ENCODE measurements at places on chromosomes 5 and 9. TPM values are rescaled to one million over a fixed set of nuclear protein-coding genes. Genes with fewer than 3 reads are reported as not detected.

The ASPN gene
- not detected for total RNA-seq

The EPB41L4A gene
- 3.2 TPM for total RNA-seq

The BARHL1 gene
- total RNA-seq = 0.07 TPM

The BAAT gene
- total RNA-seq = not detected

The OBP2B gene
- total RNA-seq = not detected

The VAV2 gene
- total RNA-seq = 17.7 TPM

The CXCL14 gene
- total RNA-seq = 4.2 TPM

DNA sequence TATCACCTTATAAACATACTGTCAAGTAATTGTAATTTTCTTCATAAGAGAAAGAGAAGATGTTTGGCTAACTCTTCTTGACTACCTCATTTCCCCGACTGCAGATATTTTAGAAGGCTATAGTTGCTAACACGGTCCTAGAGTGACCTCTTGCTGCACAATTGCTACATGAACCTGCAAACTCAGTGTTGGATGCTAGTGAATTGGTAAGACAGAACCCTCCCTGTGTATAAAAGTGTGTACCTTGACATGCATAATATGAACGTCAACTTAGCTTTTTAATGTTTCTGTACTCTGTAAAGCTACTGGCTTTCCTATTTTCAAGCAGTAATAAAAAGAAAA, 46.7 kb upstream of the CER1 start:
- peak; percentile 23 for DNase-seq

- no peak for DNase-seq
Observed at GRCh38 chr5:71832812-71833715, 114.0 kb downstream of the CARTPT start.

- DNase-seq = no peak
Observed at GRCh38 chr5:127943061-127943371, 140.6 kb upstream of the SLC12A2 start.

GRCh38 chr9:132516911-132517310, 65.5 kb upstream of the BARHL1 start:
- peak; percentile 72 for DNase-seq

- no peak for DNase-seq
Observed at GRCh38 chr5:30878296-30878695, 315.2 kb upstream of the CDH6 start.

DNA sequence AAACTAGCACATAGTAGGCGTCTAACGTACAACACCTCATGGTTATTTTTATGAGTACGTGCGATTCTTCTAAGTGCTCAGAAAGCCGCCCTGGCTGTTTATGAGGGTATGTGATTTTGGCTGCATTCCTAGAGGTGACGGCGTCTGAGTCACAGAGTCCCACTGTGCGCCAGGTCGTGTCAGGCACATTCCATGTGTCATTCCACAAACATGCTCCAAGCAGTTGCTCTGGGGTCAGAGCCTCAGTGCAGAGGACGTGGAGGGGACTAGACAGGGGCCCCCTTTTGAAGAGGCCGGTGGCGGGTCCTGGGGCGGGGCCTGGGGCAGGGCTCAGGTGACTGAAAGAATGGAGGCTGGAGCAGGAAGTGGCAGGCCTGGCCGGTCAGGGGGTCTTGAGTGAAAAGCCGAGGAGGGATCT, 51.9 kb downstream of the NEK6 start:
- peak; percentile 70 for DNase-seq

DNA sequence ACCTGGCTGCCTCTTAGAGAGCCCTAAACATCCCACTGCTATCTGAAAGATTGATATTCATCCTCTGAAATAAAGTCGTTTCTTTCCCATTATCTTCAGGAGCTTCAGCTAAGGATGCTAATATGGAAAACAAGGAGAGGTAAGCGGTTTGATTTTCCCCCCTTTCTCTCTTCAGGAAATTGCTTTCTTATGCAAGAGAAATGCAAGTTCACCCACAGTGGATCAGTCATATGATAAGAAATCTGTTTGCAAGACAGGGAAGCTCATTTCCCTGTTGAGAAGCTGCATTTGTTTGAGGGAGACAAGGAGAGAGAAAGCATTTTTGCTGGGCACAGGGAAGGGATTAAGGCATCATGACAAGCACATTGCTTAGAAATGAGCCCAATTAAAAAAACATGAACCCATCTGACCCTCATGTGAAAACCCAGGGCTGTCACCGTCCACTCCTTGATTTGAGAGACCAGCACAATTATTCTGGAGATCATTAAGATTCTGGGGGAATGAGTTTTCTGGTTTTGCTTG, 53.7 kb upstream of the BOD1 start:
- DNase-seq = peak; percentile 51

- peak; percentile 65 for DNase-seq
Observed at GRCh38 chr5:137660349-137660817, 75.5 kb downstream of the KLHL3 start.

- DNase-seq = no peak
Observed at GRCh38 chr9:131813116-131813515, 73.2 kb upstream of the RAPGEF1 start.

DNA sequence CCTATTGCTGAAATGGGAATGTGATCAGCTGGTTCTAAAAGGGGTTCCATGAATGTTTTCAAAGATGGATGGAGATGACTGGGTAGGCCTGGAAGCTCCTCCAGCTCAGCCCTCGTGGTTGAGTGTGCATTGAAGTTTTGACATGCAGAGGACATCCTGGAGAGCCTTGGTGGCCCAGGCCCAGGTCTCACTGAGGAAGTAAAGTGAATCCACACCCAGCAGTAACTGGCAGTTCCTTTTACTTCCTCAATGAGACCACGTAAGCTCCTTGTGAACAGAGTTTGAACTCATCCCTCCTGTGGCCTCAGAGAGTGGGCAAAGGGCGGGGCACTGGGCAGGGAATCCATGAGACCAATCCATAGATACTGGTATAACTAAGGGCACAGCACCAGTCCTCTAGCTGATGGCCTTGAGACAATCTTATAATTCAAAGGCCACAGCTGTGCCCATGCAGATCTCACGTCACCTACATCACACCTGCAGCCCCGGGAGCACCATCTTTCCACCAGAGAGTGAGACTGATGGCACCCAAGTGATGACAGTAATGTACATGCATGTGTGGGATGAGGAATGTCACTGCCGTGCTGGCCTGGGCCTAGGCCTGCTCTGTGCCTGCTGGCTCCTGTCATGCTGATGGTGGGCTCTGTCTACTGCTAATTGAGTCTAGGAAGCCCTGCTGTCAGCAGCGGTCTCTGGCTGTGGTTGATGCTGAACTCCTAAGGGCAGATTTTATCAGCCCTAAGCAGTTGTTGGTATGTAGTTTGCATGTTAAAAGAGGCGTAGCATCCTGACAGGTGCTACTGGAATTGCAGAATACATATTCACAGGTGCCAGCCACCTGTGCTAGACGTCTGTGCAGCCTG, 257.8 kb downstream of the FSTL4 start:
- no peak for DNase-seq

DNA sequence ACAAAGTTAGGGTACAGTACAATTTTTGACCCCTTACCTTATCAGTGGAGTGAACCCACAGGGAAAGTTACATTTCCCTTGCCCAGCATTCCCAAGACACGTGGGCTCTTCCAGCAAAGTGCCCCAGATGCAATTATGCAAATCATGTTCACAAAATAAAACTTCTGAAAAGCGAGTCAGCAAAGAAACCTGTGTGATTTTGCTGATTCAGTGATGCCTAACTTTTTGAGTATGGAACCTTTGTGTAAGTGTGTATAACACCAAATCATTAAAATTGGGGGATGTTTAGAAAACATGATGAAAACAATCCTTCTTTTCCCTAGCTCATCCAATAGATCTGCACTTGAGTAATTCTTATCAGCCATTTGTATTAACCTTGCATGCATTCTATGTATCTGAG, 52.6 kb downstream of the SH3RF2 start:
- no peak for DNase-seq

- DNase-seq = no peak
Observed at GRCh38 chr9:19618816-19619215, 170.0 kb downstream of the SLC24A2 start.

- no peak for DNase-seq
Observed at GRCh38 chr5:179357031-179357430, 11.8 kb upstream of the ADAMTS2 start.

- peak; percentile 80 for DNase-seq
Observed at GRCh38 chr5:138354926-138355378, 2.5 kb downstream of the KDM3B start.

GRCh38 chr5:103034662-103035392, 85.1 kb downstream of the GIN1 start:
- no peak for DNase-seq

- DNase-seq = no peak
Observed at GRCh38 chr5:157059891-157060290, 975 bp upstream of the HAVCR1 start.

GRCh38 chr5:10036136-10036815, 213.4 kb downstream of the ATPSCKMT start:
- DNase-seq = no peak

DNA sequence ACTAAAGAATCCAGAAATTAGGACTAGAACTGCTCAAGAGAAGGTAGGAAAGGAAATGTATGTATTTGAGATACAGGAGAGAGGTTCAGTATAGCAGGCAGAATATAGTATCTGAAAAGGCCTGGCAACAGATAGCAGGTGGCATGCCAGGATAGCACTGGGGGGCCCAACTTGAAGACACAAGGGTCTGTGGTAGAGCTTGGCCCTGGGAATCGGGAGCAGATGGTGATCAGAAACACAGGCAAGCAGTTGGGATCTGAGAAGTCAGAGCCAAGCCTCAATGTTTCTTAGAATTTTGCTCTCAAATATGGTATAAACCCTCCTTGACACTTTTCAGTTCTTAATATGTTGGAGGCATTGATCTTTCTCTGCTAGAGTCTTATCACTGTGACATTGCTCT, 499.8 kb upstream of the CD180 start:
- DNase-seq = no peak

DNA sequence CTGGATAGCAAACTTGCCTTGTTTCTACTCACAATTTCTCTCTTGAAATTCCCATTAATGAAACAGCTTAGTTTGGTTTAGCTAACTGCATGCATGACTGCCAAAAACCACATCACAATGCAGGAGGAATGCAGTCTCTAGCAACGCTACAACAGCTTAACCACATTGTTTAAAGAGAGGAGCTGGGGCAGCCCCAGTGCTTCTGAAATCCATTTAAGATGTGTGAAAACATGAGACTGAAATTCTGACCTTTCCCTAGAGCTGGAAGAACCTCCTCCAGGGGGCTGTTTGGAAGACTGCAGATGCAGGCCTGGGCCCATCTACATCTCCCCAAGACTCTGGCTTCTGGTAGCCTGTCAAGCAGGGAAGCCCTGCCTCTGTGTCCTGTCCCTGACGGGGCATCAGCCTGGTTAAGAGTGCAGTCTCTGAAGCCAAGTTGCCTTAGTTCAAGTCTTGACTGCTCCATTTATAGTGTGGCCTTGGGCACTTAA, 157.1 kb downstream of the ZNF462 start:
- no peak for DNase-seq

Measured in H7 (cell line).